Left renal cortex interstitium (tissue), 4 donors: ENCODE measurements at places on chromosomes 3 and 15. TPM values are rescaled to one million over a fixed set of nuclear protein-coding genes. Genes with fewer than 3 reads are reported as not detected.

DNA sequence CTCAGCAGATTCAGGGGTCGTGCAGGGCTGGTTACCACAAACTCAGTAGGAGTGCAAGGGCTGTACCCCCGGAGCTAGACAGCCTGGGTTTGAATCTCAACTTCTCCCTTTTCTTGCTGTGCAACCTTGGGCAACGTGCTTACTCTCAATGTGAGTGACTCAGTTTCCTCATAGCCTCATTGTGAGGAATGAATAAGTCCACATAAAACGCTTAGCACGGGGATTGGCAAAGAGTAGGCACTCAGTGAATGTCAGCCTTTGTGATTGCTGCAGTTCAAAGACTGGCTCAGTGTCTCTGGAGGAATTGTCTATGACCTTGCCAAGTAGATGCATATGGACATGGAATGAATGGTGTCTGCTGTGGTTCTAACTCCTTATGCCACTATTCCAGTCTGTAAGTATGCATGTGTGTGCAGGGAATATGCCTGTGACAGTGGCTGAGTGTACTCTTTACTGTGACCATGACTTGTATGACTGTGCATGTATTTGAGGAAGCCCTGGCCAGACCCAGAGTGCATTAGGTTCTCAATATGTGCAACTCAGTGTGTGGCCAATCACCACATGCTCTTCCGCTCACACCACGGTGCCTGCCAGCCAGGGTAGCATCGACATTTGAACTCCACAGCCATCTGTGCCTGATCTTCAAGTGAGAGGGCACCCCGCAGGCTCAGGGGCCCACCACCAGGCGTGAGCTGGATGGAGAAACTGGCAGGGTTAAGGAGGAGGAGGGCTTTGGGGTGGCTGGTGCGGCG lies 900 bp upstream of the HYAL3 start:
- no peak for DNase-seq

DNA sequence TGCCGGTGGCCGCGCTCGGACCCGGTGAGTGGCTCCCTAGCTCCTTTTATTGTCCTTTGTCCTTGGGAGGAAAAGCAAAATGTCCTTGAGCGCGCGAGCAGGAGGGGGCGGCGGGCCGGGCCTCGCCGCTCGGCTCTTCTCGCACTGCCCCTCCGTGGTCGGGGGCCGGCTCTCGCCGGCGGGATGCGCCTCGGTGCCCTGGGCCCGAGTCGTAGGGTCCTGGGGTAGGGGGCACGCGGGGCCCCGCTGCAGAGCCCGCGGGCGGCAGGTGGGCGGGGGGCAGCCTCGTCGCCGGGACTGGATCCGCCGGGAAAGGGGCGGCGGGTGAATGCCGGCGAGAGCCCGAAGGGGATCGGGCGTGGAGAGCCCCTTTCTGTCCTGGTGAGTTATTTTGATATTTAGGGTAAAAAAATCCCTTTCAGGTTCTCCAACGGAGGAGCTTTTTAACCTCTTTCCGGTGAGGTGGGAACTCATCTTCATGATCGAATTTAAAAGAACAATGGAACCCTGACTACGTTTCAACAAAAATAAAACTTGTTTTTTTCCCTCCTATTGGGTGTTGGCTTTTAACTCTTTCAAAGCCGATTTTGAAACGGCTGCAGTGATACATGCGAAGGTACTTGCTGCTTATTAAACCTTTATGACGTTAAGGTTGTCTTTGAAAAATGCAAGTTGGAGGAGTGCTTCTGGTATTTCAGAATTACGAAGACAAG lies 16.8 kb upstream of the CHD2 start:
- no peak for DNase-seq

CHL1 gene
- polyA plus RNA-seq, result 14.2 TPM

FGD5 gene
- 24.0 TPM for polyA plus RNA-seq

ISLR2 gene
- 1.1 TPM for polyA plus RNA-seq

- no peak for DNase-seq
Measured at GRCh38 chr3:16897254-16897926, 12.6 kb downstream of the PLCL2 start.

WDR6 gene
- polyA plus RNA-seq, result 190 TPM

DNA sequence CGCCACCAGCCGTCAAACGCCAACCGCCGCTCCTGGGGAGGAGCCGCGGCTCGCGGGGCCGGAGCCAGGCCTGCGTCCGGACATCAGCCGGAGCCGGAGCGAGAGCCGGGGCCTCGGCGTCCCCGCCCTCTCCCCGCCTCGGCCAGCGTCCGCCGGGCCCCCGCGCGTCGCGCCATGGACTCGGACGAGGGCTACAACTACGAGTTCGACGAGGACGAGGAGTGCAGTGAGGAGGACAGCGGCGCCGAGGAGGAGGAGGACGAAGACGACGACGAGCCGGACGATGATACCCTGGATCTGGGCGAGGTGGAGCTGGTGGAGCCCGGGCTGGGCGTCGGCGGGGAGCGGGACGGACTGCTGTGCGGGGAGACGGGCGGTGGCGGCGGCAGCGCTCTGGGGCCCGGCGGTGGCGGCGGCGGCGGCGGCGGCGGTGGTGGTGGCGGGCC lies 359 bp downstream of the ARIH1 start:
- peak; percentile 0 for DNase-seq
